Activated T-cell treated with anti-CD3 and anti-CD28 coated beads, Interleukin-2, amount 50 U/mL, for 72 hours (primary cell): ENCODE measurements at places on chromosomes 6 and 20. TPM values are rescaled to one million over a fixed set of nuclear protein-coding genes. Genes with fewer than 3 reads are reported as not detected.
A peak's percentile ranks its signal among the peaks of the same experiment; 100 is the strongest.

GRCh38 chr6:56377295-56377694 is 129.9 kb upstream of the COL21A1 start:
- no peak for DNase-seq
- H3K27ac ChIP-seq, result no peak overlapping the region
- no peaks in the 10 kb centered on the region for H3K36me3 ChIP-seq
- no peaks in the 10 kb centered on the region for H3K4me1 ChIP-seq
- no peak overlapping the region for H3K4me3 ChIP-seq

DNA sequence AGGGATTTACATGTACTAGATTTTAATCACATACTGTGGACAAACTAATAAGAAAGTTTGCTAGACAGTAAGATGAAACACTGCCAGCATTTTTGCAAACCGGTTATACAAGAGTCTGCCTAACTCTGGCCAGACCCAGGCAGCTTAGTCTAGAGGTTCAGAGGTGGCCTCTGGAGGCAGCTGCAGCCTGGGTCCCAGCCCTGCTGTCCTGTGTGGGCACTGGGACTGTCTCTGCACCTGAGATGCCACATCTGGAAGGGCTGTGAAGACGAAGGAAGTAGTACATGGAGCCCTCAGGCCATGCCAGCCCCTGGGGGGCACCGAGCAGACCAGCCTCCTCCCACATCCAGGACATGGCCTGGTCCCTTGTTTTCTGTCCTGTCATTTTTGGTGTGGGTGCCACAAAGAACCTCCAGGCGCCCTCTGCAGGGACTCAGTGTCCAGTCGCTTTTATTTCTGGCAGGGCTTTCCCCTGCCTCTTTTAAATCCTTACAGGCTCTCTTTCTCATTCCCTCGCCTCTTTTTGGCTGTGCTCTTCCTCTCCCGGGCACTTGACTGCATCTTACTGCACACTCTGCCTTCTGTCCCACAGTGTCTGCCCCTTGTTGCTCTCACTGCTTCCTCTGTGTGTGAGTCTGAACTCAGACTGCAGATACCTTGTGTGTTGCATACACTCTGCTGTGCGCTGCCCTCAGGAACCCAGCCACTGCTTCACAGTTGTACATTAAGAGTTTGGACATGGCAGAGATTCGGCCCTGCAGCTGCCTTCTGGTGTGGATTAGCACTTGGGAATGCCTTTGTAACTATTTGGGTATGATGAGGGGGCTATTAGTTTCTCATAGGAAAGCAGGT is 216.7 kb downstream of the ZDHHC14 start:
- DNase-seq, result peak; percentile 33
- H3K36me3 ChIP-seq, result no peaks in the 10 kb centered on the region
- H3K4me3 ChIP-seq, result no peak overlapping the region

DNA sequence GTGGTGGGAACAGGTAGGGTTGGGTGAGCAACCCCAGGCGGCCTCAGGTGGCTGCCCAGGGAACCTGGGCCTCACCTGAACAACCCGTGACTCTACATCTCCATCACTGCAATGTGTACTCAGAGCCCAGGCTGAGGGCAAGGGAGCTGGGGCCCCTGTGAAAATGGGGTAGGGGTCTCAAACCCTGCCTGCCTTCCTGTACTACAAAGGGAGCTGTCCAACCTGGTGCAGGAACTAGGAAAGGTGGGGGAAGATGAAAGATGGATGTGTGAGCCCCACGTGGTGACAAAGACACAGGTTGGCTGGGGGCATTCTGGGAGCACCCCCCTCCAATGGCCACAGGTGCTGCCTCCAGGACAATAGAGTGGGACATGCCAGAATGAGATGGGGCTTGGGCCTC is 62.1 kb upstream of the SLC2A12 start:
- peaks cover 8% of the 10 kb centered on the region for H3K27me3 ChIP-seq
- no peak overlapping the region for H3K27ac ChIP-seq
- H3K36me3 ChIP-seq, result no peaks in the 10 kb centered on the region
- no peak overlapping the region for H3K4me3 ChIP-seq

GRCh38 chr6:161792851-161793493 is 519.1 kb upstream of the AGPAT4 start:
- no peak overlapping the region for H3K4me3 ChIP-seq
- no peak for DNase-seq
- no peaks in the 10 kb centered on the region for H3K4me1 ChIP-seq
- no peak overlapping the region for H3K27ac ChIP-seq
- H3K27me3 ChIP-seq, result no peaks in the 10 kb centered on the region

DNA sequence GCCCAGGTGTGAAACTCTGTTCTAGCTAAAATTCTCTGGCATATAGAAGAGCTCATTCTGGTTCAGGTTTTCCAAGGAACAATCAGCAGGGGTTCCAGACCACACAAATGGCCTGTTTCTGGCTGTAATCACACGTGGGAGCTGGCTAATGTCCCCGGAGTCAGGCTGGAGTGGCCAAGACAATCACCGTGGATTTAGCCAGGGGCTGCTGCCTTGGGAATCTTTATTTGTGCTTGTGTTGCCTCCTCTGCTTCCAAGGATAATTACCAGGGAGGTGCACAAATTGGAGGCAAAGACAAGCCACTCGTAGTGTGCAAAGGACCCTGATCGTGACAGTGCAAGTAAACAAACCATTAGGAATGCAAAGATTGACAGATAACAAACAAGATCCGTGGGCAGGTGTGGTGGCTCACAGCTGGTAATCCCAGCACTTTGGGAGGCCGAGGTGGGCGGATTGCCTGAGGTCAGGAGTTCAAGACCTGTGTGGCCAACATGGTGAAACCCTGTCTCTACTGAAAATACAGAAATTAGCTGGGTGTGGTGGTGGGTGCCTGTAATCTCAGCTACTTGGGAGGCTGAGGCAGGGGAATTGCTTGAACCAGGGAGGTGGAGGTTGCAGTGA is 77.3 kb downstream of the KCNB1 start:
- H3K4me1 ChIP-seq, result no peaks in the 10 kb centered on the region
- peaks cover 16% of the 10 kb centered on the region for H3K27me3 ChIP-seq
- no peak overlapping the region for H3K27ac ChIP-seq

GRCh38 chr20:63957004-63957689 is 931 bp upstream of the UCKL1 start:
- H3K27me3 ChIP-seq, result no peaks in the 10 kb centered on the region
- peak overlapping the region; percentile 65 for H3K27ac ChIP-seq
- H3K36me3 ChIP-seq, result peaks cover 2% of the 10 kb centered on the region
- peak overlapping the region; percentile 82 for H3K4me3 ChIP-seq
- peak; percentile 84 for DNase-seq

- no peaks in the 10 kb centered on the region for H3K4me1 ChIP-seq
- peak overlapping the region; percentile 3 for H3K27ac ChIP-seq
- no peaks in the 10 kb centered on the region for H3K27me3 ChIP-seq
- no peak overlapping the region for H3K4me3 ChIP-seq
- no peak for DNase-seq
- no peaks in the 10 kb centered on the region for H3K36me3 ChIP-seq
Observed at GRCh38 chr6:144847916-144848315, 562.8 kb downstream of the UTRN start.

GRCh38 chr6:37059344-37060194 is 54.1 kb downstream of the FGD2 start:
- DNase-seq, result no peak
- H3K4me3 ChIP-seq, result no peak overlapping the region
- peaks cover 38% of the 10 kb centered on the region for H3K4me1 ChIP-seq
- no peaks in the 10 kb centered on the region for H3K36me3 ChIP-seq

GRCh38 chr6:166673309-166673708 is 46.3 kb upstream of the RPS6KA2 start:
- peaks cover 13% of the 10 kb centered on the region for H3K27me3 ChIP-seq
- no peak overlapping the region for H3K27ac ChIP-seq
- no peak for DNase-seq

DNA sequence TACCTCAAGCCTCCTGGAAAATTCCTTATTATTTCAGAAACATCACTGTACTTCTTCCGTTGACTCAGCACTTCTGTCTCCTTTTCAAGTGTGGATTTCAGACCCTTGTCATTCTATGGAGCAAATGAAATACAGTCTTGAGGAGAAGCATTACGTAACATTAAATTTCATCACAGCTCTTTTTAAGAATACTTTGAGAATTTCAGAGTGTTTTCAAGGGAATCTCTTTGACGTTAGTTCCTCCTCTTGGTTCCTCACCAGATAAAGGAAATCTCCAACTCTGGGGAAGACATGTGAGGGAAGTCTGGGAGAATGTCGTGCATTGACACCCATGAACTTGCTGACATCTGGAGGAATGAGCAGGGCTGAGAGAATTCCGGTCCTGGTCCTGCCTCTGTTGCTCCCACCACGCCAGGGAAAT is 32.3 kb downstream of the UST start:
- DNase-seq, result no peak
- no peak overlapping the region for H3K4me3 ChIP-seq
- peaks cover 19% of the 10 kb centered on the region for H3K4me1 ChIP-seq
- no peak overlapping the region for H3K27ac ChIP-seq
- peaks cover under 1% of the 10 kb centered on the region for H3K27me3 ChIP-seq

GRCh38 chr6:129632172-129632613 is 77.8 kb downstream of the ARHGAP18 start:
- DNase-seq, result no peak
- no peak overlapping the region for H3K4me3 ChIP-seq
- no peaks in the 10 kb centered on the region for H3K36me3 ChIP-seq
- H3K27ac ChIP-seq, result no peak overlapping the region

DNA sequence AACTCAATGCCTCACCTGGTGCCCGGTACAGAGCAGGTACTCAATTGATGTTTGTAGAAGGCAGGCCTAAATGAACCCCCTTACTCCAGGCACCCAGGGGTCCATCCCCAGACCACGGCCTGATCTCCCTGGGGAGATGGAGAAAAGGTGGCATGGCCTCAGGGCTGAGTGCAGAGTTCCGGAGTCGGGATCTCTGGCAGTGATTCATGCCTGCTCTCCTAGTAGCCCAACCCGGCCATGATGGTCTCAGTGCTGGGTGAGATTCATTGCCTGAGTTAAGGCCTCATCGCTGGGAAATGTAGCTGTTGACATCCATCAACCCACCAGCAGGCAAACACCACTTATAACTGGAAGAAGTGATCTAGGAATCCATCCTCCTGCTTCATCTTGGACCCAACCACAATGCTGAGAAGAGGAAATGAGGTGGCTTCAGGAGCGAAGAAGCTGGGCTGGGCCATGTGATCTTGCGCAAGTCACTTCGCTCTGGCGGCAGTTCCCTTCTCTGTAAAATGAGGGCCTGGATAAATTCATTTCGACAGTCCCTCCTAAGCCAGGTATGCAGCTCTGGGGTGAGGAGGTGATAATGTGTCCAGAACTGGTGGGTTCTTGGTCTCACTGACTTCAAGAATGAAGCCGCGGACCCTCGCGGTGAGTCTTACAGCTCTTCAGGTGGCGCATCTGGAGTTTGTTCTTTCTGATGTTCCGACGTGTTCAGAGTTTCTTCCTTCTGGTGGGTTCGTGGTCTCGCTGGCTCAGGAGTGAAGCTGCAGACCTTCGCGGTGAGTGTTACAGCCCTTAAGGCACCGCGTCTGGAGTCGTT is 24.7 kb downstream of the ETV7 start:
- no peak overlapping the region for H3K4me3 ChIP-seq
- no peaks in the 10 kb centered on the region for H3K36me3 ChIP-seq
- H3K27ac ChIP-seq, result no peak overlapping the region
- H3K27me3 ChIP-seq, result no peaks in the 10 kb centered on the region

SMPDL3A gene
- total RNA-seq, result 0.35 TPM

EBF4 gene
- total RNA-seq, result 23.0 TPM

SLC17A1 gene
- total RNA-seq, result 0.29 TPM

NKX2-4 gene
- total RNA-seq, result not detected
